ENCODE measurements at places on chromosomes 4 and X. TPM values are rescaled to one million over a fixed set of nuclear protein-coding genes. Genes with fewer than 3 reads are reported as not detected.
A peak's percentile ranks its signal among the peaks of the same experiment; 100 is the strongest.

The CTAG2 gene
- 27.1 TPM for total RNA-seq

GRCh38 chr4:7103031-7103606, 35.3 kb upstream of the GRPEL1 start:
- peak overlapping the region; percentile 27 for H3K27ac ChIP-seq
- H3K4me3 ChIP-seq = peak overlapping the region; percentile 81

The GLUD2 gene
- total RNA-seq = 1.6 TPM

The TCP11X2 gene
- total RNA-seq = not detected

The TRAPPC2 gene
- 19.2 TPM for total RNA-seq

- H3K27me3 ChIP-seq = no peaks in the 10 kb centered on the region
- DNase-seq = no peak
- no peak overlapping the region for H3K4me3 ChIP-seq
- peaks cover 1% of the 10 kb centered on the region for H3K36me3 ChIP-seq
- H3K4me1 ChIP-seq = peaks cover 3% of the 10 kb centered on the region
These were observed 46.1 kb upstream of the S100G start for GRCh38 chrX:16603822-16604221.

Measured in IMR-90 (cell line).